ENCODE measurements at places on chromosomes 13 and 19.

- DNase-seq, result no peak
Measured at GRCh38 chr19:18867751-18868150, 28.2 kb downstream of the CERS1 start.

DNA sequence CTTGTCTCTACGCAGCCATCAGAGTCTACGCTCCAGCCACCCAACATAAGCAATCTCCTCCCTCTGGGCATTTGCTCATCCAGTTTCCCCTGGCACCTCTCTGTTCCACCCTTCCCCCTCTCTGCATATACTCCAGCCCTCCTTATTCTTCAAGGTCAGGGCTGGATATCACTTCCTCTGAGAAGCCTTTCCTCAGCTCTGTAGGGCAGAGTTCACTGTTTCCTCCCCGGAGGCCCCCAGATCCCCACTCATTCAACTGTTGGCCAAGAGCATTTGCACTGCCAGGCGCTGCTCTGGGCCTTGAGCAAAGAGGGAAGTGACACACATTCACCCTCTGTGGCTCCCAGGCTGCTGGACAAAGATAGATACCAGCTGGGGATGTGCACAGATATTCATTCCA is 3.3 kb downstream of the FCGRT start:
- DNase-seq, result peak; percentile 40

DNA sequence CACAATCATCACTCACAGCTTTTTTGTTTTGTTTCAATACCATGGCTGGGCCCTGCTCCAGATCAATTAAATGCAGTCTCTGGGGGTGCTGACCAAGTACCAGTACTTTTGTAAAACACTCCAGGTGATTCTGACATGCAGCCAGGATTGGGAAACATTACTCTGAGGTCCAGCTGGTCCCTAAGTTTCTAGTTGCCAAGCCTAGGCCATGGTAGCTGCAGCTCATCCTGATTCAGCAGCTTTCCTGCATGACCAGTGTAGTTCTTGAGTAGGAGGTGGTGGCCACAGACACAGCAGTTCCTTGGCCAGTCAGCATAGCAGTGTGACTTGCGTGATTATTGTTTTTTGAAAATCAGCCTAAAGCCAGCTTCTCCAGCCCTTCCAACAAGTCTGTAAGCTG is 859.1 kb downstream of the DIAPH3 start:
- DNase-seq, result no peak

GRCh38 chr13:20995245-20995838 is 66.0 kb downstream of the LATS2 start:
- no peak for DNase-seq

GRCh38 chr13:76638882-76639281 is 247.3 kb downstream of the KCTD12 start:
- DNase-seq, result no peak

- DNase-seq, result peak; percentile 75
Measured at GRCh38 chr13:97185291-97185690, 36.8 kb upstream of the MBNL2 start.

DNA sequence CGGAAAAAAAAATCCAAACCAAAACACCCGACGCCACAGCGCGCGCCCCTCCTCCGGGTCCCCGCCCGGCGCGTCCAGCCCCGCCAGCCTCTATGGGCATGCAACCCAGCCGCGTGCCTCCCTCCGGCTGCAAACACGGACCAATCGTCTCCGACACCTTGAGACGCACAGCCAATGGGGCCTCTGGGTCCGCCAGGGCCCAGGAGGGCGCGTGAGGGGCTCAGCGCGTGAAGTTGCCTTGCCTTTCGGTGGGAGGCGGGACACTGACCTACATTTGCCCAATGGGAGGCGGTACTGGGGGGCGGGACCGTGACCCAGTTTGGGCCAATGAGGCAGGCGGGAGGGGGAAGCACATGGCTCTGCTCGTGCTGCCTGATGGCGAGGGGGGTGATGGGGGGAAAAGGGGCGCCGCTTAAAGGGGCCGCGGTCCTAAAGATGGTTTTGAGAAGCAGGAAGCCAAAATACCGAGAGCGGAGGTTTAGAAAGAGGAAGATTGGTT is 319 bp upstream of the DBP start:
- DNase-seq, result peak; percentile 95

- no peak for DNase-seq
Measured at GRCh38 chr19:35729021-35729420, 11.2 kb downstream of the KMT2B start.

DNA sequence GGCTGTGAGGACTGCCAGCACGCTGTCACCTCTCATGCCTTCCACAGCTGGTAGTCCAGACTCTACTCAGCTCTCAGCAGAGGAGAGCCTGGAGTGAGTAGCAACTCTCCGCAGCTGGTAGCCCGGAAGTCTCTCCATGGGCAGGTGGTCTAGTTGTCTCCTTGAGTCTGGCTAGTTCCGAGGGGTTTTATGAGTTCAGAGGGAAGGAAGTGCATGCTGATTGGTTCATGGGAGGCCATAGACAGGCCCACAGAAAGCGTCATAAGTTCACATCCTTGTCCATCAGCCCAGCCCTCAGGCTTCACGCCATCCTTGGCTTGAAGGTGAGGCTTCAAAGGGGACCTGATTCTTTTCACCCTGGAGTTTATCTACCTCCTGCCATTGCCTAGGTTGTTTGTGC is 2662.4 kb upstream of the PCDH20 start:
- DNase-seq, result no peak
